ENCODE measurements at places on chromosomes 13 and 19.

- no peak for DNase-seq
Observed at GRCh38 chr19:11457115-11457514, 21.7 kb downstream of the PRKCSH start.

GRCh38 chr13:85597790-85598500 lies 201.3 kb downstream of the SLITRK6 start:
- no peak for DNase-seq

- DNase-seq: no peak
Observed at GRCh38 chr13:49645451-49645850, 17.1 kb downstream of the ARL11 start.

DNA sequence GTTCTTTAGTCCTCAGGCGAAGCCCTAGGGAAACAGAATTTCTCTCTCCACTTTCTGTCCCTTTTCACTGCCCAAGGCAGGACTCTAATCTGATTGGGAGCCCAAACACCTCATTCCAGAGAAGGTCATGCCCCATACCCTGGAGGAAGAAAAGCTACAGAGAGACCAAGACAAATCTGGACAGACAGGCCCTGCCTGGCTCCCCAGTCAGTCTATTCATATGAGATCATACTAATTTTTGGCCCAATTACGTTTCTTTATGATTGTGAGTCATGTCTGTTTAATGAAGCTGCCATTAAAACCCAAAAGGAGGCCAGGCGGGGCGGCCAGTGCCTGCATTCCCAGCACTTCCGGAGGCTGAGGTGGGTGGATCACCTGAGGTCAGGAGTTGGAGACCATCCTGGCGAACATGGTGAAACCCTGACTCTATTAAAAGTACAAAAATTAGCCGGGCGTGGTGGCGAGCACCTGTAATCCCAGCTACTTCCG lies 3.3 kb upstream of the AP3D1 start:
- no peak for DNase-seq

GRCh38 chr19:4352701-4353121 lies 9.3 kb downstream of the MPND start:
- DNase-seq: no peak

DNA sequence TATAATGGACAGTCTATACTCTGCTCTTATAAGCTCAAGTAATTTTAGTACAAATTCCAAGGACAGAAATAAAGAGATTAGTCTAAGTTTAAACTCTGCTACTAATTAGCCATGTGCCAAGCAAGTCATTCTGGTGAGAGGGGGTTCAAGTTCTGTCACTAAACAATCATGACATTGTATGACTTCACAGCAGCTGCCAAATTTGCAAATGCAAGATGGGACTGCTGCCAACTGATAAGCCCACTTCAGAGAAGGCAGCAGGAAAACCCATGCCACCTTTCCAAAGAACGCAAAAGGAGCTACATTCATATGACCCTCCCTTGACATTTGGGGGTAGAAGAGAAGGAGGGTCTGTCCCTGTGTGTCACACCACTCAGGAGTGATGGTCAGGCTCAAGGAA lies 60.7 kb upstream of the RFXAP start:
- no peak for DNase-seq

DNA sequence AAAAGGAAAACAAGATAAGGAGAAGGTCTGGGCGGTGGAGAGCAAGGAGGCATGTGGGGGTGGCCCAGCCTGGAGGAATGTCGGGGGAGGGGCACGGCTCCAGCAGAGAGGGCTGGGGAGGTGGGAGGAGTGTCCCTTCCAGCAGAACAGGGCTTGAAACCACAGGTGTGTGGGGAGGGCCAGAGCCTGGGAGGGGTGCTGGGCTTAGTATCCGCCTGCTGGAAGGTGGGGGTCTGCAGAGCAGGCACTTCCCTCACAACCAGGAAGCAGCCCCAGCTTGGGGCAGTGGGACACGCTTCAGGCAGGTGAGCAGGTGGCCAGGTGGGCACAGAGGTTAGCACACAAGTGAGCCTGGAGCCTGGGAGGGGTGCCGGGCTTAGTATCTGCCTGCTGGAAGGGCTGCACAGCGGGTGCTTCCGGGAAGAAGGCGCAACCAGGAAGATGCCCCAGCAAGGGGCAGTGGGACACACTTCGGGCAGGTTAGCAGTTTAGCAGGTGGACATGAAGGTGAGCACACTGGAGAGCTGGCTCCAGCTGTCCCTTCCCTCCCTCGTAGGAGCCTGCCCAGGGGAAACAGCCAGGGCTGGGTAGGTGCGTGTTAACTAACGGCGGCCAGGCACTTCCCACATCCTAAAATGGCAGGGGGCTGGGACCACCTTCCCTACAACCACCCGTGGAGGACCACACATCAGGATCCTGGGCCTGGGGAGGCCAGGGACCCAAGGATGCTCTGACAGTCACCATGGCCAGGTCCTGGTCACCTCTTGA lies 3.0 kb downstream of the GAS6 start:
- DNase-seq: no peak

DNA sequence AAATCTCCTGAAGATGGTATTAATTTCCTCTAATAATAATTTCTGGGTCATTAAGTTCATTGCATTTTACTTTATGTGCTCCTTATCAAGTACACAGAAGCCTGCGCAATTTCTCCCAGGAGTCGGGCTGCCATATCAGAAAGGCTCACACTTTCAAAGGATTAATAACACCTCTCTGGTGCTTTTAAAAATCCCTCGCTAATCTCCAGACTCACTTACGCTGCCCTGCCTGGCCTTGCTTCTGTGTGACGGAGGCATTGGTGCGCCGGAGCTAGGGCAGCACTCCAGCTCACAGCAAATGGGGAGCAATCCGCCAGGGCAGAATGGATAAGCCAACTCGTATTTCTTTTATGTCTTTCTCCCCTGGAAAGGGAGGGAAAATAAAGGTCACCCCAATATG lies 300.8 kb downstream of the EFNB2 start:
- DNase-seq: no peak

DNA sequence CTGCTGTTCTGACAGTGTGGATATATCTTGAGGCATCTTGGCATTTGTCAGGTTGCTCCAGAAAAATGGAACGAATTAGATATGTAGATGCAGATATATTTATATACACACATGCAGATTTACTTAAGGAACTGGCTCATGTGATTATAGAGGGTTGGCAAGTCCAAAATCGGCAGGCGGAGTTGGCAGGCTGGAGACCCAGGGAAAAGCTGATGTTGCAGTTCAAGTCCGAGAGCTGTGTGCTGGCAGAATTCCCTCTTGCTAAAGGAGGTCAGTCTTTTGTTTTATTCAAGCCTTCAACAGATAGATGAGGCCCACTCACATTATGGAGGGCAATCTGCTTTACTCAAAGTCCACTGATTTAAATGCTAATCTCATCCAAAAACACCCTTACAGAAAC lies 24.4 kb upstream of the CSNK1A1L start:
- DNase-seq: no peak

DNA sequence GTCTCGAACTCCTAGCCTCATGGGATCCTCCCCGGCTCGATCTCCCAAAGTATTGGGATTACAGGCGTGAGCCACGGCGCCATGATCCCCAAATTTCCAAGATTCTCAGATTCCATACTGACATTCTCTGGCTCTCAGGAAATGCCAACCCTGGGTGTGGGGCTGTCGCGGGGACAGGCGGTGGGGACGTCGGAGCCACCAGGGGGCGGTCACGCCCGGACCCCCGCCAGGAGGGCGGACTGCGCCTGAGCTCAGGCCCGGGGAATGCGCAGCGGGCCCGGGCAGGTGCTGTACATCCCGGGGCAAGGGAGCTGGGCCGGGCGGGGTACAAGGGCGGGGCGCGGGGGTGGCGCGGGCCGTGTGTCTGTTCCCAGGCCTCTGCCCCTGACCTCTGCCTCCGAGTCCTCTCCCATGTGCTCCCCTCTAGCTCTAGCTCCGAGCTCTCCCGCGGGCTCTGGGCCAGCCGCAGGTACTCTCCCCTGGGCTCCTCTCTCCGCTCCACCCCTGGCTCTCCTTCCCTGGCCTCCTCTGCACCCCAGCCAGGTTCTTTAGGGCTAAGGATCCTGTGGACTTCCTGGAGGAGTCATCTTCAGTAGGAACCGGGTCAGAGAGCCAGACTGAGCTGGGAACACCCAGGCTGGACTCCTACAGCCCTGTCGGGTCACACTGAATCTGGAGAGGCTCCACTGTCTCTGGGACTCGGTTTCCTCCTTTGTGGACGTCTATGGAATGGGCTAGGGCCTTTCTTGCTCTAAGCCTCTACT lies 2.4 kb downstream of the PPP1R13L start:
- DNase-seq: no peak

GRCh38 chr13:65966991-65967451 lies 1263.1 kb downstream of the PCDH9 start:
- DNase-seq: peak; percentile 13

DNA sequence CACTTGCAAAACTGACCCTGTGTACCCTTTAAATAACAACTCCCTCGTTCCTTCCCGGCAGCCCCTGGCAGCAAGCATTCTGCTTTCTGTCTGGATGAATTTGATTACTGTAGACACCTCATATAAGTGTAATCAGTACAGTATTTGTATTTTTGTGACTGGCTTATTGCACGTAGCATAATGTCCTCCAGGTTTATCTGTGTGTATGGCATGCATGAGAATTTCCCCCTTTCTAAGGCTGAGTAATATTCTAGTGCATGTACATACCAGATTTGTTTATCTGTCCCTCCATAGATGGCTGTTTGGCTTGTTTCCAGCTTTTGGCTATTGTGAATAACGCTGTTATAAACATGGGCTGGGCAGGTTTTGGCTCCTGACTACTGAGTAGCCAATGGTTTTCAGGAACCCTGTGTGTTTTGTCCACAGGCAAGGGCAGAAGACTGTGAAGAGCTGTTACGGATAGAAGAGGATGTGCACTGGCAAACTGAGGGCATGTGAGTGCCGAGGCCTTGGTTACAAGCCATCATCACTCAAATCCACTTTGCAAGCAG lies 98.0 kb downstream of the ESD start:
- no peak for DNase-seq

- DNase-seq: no peak
Observed at GRCh38 chr13:43573361-43573740, 213.4 kb downstream of the ENOX1 start.

DNA sequence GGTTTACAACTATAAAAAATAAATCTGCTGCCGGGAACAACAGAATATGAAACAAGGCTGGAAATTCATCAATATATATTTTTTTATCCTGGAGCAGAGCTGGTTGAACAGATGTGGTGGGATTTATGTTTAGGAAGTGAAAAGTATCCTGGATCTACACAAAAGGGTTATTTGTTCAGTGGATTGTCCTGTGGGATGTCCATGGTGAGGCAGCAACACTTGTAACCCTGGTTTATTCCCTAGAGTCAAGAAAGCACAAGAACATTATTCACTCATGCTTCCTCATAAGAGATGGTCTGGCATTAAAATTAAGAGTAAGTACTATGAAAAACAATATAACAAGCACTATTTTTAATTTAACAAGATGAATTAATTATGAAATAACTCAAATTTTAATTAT lies 46.0 kb downstream of the PRR20E start:
- DNase-seq: no peak

GRCh38 chr13:20185366-20186056 lies 7.2 kb downstream of the GJB2 start:
- DNase-seq: no peak

DNA sequence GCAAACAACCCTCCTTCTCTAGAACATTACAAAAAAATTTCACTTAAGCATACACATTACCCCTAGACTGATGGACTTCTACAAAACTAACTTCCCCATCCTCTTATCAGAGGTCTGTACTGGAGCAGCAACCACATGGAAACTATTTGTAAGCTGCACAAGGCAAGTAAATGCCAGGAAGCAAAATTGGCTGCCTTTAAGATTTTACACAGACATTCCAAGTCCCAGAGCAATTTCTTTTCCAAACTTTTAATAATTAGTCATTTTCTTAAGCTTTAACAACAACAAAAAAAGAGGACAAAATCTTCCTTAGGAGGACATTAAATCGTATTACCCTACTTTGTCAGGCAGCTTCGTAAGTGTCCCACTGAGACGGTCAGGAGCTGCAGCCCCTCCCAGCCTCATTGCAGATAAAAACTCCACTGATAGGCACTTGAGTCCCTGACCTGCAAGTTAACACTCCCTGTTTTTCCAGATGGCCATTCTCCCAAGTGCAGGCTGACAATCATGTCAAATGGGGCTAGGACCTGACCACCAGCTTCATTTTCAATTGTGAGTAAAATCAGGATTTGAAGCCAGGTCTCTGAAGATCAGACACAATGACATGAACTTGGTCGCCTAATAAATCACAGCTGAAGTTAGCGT lies 680.1 kb downstream of the DIAPH3 start:
- no peak for DNase-seq

DNA sequence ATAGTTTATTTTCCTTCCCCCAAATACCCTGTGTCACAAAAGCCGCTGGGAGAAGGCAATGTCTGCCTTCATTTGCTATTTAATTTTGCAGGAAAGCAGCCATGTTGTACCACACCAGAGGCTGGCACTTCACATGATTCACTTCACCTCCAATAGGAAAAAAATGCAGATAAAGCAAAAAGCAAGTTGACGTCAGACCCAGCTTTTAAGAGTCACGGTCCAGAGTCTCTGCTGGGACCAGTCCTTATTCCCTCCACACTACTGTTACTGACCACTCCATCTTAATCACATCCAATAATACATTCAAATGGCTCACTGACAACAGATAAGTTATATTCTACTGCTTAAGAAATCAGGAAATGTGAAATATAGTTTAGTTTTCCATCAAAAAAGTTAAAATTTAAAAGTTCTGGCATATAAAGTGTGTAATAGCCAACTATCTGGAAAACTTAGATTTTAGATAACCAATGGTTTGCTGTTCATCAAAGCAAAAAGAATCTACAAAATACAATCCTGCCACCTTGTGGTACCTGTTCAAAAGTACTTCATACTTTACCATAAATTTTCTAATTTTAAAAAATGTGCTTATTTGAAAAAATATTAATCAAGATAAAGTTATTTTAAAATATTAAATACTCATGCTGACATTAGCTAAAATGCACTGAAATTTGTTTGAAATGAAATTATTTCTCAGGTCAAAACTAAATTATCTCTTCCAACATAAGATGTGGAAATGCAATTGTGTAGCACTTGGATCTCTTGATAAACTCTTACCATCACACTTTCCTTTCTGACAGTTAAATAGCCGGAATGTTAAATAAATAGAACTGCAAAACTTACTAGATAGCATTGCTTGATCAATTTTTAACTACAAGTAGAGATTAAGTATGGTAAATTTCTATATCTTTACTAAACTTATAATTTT lies 97.3 kb downstream of the SERP2 start:
- peak; percentile 7 for DNase-seq

DNA sequence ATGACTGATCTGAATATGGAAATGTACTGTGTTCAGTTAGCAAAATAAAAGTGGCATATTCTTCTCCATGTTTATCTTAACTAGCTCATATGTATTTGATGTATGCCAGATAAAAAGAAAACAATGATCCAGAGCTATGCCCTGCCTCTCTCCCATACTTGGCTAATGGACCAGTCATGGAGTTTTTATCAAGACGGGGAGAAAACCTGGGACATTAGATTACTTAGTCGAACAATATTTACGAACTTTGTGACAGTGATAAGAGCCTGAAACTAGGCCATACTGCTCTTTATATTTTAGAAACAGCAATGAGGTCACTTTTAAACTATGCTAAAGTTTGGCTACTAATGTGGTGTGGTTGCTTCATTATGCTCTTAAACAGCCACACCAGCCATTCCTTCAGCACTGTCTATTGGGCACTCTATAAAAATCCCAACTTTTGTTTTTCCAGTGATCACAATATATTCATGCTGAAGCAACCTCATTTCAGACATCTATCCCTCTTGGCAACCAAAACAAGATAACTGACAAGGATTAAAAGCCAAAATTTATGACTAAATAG lies 265.0 kb downstream of the FGF14 start:
- DNase-seq: no peak

GRCh38 chr13:108176685-108177274 lies 38.6 kb downstream of the LIG4 start:
- no peak for DNase-seq

- DNase-seq: no peak
Observed at GRCh38 chr13:33745370-33746324, 72.3 kb upstream of the RFC3 start.
